NCI-H774 (cell line): ENCODE measurements at places on chromosomes 3 and 15.

DNA sequence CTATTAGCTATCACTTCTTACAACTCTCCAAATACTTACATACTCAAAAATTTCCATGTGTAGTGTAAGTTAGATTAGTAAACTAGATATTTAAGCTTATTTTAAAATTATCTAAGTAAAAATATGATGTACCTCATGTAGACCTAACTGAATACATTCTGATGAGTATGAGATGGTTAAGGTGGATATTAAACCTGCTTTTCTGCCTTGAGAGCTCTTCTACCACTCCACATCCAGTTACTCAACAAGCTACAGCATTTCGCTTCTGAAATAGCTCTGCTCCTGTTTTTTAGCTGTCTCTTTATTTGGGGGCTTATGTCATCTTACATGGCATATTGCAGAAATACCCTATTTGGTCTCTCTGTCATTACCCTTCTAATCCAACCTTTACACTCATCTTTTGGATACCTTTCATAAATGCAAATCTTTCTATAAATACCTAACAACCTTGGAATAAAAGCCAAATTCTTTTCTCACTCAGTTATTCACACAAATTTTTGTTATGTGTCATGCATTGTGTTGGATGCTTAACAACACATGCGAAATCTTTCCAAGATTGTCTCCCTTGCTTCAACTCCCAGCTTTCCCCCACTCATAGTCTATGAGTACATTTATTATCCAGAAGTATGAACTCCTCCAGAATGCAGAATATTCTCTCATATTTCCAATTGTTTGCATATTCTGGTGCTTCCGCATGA lies 92.0 kb downstream of the ALCAM start:
- no peak for DNase-seq

DNA sequence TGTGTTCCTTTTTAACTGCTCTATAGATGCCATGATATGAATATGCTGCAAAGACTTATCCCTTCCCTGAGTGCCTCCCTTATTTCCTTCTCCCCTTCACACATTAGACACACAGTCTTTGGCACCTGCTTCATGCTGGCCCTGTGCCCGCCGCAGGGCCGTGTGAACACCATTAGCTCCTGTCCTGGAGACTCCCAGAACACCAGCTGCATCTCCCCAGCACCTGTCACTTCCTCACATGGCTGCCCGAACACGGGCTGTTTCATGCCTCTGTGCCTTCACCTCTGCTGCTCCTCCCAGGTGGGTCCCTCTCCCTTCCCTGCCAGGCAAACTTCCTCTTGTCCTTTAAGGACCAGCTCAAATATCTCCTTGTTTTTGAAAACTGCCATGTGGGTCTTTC lies 40.5 kb upstream of the SEC13 start:
- DNase-seq: peak; percentile 79

DNA sequence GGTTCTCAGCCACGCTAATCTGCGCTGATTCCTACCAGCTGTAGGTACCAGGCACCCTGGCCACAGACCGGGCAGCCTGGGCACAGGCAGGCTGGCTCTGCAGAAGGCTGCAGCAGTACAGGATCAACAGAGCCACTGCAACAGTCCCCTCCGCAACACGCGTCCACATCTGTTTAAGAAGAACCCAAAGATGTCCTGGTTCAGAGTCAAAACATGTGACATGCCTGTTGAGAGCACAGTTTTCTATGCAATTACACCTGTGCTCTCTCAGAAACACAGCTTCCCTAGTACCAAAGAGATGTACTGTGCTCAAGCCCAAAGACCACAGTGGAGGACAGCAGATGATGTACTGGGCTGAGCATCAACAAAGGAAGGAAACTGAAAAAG lies 18.8 kb downstream of the LRIG1 start:
- no peak for DNase-seq

GRCh38 chr15:71278989-71279756 lies 163.9 kb downstream of the THSD4 start:
- DNase-seq: peak; percentile 78

- DNase-seq: no peak
Observed at GRCh38 chr3:189822726-189823125, 191.5 kb downstream of the TP63 start.

DNA sequence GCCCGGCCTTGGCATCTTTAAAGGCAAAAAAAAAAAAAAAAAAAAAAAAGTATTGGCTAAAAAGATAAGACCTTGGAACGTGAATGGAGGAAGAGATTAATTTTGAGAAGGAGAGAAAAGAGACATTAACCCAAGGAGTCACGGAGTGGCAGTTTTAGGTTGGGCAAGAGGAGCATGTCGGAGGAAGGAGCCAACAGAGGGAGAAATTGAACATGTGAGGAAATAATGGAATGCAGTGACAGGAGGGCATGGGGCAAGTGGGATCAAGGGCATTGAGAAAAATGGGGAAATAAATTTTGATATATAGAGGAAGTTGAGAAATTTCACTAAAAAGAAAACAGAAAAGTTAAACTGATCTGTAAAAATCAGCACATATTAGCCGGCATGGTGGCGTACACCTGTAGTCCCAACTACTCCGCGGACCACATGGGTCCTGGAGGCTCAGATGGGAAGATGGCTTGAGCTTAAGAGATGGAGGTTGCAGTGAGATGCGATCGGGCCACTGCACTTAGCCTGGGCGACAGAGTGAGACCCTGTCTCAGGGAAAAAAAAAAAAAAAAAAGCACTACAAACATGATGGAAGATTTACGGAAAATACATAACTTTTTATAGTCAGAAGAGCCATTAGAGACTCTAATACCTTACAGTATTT lies 1.2 kb downstream of the HAUS2 start:
- DNase-seq: no peak

DNA sequence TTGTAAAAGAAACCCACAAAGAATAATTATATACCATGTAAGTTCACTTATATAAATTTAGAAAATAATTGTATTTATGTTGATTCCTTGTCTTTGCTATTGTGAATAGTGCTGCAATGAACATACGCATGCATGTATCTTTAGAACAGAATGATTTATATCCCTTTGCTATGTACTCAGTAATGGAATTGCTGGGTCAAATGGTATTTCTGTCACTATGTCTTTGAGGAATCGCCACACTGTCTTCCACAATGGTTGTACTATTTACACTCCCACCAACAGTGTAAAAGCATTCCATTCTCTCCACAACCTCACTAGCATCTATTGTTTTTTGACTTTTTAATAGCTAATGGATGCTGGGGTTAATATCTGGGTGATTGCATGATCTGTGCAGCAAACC lies 149.4 kb upstream of the CNTN3 start:
- no peak for DNase-seq

- DNase-seq: no peak
Observed at GRCh38 chr3:135853981-135854380, 111.5 kb upstream of the PPP2R3A start.

DNA sequence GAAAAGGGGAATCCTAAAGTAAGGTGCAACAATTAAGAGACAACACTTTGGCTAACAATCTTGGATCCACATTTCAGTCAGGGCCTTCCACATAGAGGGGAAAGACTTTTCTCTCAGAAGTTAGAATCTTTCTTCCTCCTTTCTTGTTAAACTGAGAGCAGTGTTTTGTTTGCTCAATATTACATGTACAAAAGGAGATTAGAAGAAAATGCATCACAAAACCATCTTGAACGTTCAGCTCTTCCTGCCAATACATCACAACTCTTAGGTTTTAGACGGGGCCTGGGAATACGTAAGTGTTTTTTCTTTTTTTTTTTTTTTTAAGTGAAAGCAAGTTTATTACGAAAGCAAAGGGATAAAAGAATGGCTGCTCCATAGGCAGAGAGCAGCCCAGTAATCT lies 39.1 kb downstream of the MAP2K1 start:
- no peak for DNase-seq

DNA sequence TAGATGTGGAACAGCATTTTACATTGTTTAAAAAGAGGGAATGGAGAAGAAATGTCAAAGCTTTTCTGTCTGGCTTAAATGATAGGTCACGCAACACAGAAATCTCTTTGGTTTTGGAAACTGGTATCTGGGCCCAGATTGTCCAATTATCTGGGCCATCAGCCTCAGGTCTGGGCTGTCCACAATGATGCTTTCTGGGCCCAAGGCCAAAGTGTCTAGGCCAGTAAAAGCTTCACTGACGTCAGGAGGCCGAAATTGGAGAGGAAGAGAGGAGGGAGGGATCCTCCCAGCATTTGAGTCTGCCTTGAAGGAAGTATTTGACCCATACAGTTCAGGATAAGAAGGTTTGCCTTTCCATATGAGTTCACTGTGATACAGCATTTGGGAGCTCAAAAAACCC lies 60.7 kb upstream of the ALDH1A3 start:
- DNase-seq: no peak

DNA sequence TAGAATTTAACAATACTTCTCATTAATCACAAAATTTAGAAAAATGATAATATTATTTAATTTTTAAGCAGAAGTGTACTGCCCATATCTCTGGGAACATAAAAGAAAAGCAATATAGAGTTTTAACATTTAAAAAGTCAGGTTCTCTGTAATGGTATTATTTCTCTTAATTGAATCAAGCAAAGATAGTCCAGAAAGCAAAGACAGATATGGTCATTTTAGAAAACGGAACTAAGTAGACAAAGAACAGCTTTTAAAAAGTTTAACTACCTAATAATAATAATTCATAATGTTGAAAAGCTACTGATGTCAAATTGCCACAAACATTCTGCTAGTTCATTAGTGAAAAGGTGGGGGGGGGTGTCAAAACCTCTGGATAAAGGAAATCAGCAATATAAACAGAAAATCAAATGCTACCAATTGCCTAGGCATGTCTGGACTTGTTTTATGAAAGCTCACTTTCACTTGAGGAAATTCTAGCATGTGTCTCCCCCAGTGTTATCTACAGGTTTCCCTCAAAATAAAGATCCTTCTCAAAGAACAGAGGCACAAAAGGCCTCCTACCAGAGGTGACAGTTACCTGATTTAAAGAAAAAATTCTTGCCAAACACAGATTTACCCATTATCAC lies 1.7 kb downstream of the ZMAT3 start:
- DNase-seq: no peak

GRCh38 chr3:117995842-117996437 lies 1038.7 kb downstream of the IGSF11 start:
- no peak for DNase-seq

DNA sequence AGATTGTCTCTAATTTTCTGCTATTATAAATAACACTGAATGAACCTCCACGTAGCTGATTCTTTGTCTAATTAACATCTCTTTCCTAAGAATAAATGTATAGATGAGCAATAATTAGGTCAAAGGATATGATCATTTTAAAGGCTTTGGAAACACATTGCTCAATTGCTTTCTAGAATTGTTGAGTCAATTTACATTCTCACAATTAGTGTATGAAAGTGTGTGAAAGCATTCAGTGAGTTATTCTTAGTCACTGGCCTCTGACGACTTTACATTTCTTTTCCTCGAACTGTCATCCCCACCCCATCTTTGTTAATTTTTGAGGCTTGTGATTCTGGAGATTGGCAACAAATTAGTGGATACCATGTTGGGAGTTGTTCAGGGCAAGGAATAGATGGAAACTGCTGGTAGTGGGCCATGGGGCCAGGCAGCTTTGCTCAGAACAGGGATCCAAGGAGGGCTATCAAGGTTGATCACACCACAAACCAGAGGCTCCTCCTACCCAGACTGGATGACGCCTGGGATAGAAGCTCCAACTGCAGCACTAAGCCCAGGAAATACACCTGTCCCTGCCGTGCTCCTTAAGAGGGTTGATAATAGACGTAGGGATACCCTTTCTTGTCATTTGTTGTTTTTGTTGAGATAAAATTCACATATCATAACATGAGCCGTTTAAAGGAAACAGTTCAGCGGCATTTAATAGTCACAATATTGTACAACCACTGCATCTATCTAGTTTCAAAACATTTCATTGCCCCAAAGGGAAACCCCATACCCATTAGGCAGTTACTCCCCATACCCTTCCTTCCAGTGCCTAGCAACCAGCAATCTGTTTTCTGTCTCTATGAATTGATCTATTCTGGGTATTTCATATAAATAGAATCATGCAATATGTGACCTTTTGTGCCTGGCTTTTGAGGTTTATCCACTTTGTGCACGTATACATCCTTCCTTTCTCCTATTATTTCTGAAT lies 27.9 kb downstream of the EIF1B start:
- DNase-seq: no peak

- no peak for DNase-seq
Observed at GRCh38 chr3:58672451-58672850, 5.9 kb upstream of the FAM3D start.

- DNase-seq: no peak
Observed at GRCh38 chr3:132659000-132659364, 627 bp downstream of the ACAD11 start.

DNA sequence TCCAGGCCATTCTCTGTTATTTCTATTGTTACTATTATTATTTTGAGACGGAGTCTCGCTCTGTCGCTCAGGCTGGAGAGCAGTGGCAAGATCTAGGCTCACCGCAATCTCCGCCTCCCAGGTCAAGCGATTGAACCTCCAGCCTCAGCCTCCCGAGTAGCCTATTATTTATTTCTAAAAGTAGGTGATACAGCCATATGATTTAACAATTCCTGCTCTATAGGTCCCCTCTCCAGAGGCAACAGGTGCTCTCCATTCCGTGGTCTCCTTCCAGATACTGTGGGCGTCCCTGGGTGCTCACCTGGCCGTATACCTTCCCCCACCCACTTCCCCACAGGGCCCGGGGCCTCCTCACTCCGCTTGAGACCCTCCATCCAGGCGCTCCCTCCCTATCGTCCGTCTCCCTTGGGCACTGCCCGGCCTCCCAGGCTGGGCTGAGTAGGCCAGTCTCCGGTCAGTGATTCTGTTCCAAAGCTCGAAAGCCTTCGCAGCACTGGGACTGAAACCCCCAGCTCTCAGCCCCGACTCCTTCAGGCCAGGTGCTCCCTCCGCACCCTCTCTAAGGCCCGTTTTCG lies 708 bp upstream of the PTPN23 start:
- no peak for DNase-seq

GRCh38 chr15:86608461-86609205 lies 529.0 kb downstream of the AGBL1 start:
- no peak for DNase-seq

GRCh38 chr3:178170698-178171535 lies 365.3 kb upstream of the KCNMB2 start:
- no peak for DNase-seq

GRCh38 chr3:193416629-193417028 lies 38.1 kb upstream of the ATP13A5 start:
- DNase-seq: no peak

GRCh38 chr3:127997961-127998360 lies 54.3 kb upstream of the SEC61A1 start:
- peak; percentile 59 for DNase-seq

DNA sequence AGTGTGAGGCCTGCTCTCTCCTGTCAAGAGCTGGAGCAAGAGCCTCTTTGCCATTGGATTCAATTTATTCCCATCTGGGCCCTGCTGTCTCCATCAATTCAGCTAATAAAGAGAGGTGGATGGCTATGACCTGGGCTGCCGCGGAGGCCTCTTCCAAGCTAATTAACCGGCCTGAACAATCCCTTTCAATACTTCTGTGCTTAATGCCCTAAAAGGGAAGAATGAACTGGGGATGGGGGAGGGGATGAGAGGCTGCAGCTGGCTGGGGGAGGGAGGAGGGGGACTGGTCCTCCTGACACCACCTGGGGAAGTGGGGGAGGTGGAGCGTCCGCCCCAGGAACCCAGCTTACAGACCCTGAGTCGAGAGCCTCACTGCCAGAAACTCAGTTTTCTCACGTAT lies 33.4 kb upstream of the PRR23E start:
- DNase-seq: peak; percentile 74

GRCh38 chr15:52488830-52489229 lies 39.9 kb downstream of the MYO5A start:
- no peak for DNase-seq

GRCh38 chr15:39454189-39454986 lies 126.5 kb upstream of the THBS1 start:
- DNase-seq: no peak

GRCh38 chr15:101091080-101092017 lies 160.5 kb downstream of the CHSY1 start:
- DNase-seq: no peak

- DNase-seq: no peak
Observed at GRCh38 chr3:33746416-33747116, 28.5 kb upstream of the CLASP2 start.
